Hematopoietic multipotent progenitor cell treated with erythropoietin and hydrocortisone succinate and interleukin-3 and kit ligand, for 8 days (in vitro differentiated cells): ENCODE measurements at places on chromosomes 1 and 21.

DNA sequence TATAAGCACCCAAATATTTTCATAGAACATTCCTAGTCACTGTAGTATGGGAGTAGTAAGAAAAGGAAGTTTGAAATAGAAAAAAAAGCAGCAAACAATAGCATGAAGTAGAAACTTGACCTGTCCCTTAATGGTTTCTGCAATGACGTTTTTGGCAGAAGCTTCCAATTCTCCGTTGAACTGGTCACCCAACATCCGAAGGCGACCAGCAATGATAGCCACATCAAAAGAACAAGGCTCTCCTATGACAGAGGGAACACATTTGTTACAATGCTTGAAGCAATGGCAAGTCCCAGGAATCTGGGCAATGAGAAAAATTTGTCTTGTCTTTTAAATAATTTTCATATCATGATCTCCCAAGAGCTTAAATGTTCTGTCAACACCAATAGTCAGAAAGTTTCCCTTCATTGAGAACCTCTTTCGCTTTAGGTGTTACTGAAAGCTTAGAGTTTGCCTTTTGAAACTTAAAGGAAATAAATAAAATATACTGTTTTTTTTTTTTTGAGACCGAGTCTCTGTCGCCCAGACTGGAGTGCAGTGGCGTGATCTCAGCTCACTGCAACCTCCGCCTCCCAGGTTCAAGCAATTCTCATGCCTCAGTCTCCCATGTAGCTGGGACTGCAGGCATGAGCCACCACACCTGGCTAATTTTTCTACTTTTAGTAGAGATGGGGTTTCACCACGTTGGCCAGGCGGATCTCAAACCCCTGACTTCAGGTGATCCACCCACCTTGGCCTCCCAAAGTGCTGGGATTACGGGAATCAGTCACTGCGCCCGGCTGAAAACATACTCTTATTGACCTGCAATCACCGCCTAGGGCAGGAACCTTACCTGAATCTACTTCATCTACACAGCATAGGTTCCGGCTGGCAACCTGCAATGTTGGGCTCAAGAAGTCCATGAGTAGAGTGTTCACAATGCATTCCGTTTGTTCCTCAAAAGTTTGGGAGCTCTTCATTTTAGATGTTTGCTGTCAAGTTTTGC is 672 bp downstream of the BCL2L15 start:
- DNase-seq: no peak

DNA sequence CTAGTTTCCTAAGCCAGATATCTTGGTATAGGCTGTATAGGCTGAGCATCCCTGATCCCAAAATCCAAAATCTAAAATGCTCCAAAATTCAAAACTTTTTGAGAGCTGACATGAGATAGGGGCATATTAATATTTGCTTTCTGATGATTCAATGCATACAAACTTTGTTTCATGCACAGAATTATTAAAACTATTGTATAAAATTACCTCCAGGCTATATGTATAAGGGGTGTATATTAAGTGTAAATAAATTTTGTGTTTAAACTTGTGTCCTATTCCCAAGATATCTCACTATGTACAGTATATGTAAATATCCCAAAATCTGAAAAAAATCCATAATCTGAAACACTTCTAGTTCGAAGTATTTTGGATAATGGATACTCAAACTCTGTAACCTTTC is 2.6 kb downstream of the WDR64 start:
- DNase-seq: no peak

- DNase-seq: peak; percentile 30
Measured at GRCh38 chr21:44337941-44338895, 972 bp downstream of the CFAP410 start.

DNA sequence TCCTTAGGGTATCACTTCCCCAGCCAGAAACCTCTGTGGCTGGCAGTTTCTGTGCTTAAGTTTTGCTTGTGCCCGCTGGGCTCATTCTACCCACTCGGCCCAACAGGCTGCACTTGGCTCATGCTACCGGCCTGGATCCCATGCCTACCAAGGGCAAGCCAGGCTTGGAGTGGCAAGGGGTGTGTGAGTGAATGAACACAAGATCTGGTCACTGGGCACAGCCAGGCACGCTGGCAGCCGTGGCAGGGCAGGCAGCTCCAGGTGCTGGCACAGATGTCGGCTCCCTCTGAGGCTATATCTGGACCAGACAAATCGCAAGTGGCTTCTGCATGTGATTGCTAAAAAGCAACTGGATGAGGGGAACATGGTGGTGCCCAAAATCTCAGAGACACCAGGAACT is 740.5 kb upstream of the B3GALT2 start:
- DNase-seq: no peak

GRCh38 chr1:30507401-30508174 is 215.8 kb downstream of the MATN1 start:
- DNase-seq: no peak

GRCh38 chr1:1862905-1863547 is 27.9 kb downstream of the GNB1 start:
- no peak for DNase-seq

- no peak for DNase-seq
Measured at GRCh38 chr1:78607944-78608343, 12.3 kb upstream of the IFI44L start.

DNA sequence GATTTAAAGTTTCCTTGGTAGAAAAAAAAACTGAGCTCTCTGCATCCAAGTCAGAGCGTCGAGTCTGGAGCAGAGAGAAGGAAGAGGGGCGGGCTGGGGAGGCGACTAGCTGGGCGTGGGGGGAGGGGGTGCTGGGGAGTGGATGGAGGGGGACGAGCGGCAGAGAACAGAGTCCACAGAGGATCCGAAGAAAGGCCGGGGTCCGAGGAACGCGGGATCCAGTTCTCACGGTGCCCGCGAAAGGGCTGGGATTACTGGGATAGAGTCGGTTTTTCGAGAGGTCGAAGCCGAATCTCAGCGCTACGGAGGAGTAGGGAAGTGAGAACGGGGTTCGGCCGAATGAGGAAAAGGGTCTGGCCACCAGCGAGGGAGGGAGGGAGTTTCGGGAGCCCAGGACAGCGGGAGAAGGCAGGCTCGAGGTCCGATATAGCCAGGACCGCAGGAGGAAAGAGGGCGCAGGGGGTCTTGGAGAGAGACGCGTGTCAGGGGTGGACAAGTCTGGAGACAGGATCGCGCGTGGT is 665 bp downstream of the DAB1 start:
- DNase-seq: no peak

DNA sequence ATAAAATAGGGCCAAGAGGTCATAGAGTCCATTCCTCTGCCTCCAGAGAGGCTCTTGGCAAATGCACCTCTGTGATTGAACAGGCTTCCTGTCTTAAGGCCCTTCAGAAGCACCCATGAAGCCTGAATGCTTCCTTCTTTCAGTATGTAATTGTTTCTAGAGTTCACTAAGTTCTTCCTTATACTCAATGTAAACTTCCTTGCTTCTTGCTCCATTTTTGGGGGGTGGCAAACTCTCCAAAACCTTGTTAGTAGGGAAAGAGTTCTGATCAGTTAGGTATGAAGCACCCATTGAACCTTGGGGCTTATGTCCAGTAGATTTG is 102.3 kb upstream of the LPGAT1 start:
- DNase-seq: no peak

GRCh38 chr1:224387302-224387912 is 30.7 kb downstream of the CNIH4 start:
- no peak for DNase-seq

DNA sequence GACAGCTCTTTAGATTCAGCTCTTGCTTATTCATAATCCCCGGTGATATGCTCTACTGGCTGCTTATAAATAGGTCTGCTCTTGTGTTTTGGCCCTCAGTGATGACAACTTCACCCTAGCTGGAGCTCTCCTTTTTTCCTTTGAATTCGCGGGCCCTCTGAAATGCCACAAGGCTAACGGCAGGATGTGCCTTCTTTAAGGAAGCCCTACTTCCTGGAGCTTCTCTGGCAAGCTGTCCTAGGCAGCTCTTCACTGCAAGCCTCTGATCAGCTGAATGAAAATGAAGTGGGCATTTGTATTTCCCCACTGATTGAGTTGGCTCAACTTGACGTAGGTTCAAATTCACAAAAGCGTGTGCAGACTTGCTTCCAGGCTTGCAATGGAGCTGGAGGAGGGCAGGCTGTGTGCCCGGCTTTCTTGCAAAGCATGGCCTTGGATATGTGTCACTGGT is 22.2 kb downstream of the SGIP1 start:
- DNase-seq: no peak

DNA sequence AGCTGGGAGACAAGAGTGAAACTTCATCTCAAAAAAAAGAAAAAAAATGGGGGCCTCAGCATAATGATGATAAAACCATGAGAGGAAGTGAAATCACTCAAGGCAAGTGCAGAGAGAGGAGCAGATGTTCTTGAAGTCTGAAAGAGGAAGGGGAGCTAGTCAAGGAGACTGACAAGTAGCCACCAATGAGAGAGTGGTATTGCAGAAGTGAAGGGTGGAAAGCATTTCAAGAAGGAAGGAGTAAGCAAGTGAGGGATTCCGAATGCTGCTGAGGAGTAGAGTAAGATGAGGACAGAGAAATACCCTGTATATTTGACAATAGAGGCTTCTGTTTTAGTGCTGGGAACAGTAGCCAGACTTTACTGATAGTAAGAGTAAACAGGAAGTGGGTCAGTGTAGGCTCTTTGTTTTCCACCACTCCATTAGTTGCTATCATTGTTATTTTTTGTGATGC is 2.9 kb downstream of the TATDN3 start:
- DNase-seq: no peak

- DNase-seq: peak; percentile 70
Measured at GRCh38 chr1:157156058-157156541, 17.9 kb upstream of the ETV3 start.

- no peak for DNase-seq
Measured at GRCh38 chr1:93489756-93490155, 41.8 kb downstream of the FNBP1L start.

DNA sequence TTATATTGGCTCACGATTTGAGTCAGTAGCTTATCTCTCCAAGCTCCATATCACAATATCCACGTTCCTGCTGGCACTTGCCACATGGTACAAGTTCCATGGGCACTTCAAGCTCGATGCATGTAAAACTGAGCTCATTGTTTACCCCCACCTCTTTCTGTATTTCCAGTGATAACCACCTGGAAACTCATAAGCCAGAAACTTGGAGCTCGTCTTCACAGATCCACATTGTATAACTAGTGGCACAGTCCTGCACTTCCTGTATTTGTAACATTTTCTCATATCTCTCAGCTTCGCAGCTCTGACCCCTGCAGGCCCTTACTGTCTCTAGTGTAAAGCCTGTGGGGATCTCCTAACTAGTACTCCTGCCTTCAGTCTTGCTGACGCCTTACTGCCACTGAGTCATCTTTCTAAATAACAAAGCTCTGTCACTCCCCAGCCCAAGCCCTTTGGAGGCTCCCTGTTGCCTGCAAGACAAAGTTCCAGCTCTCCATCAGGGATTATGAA is 6.5 kb upstream of the C2CD4D start:
- peak; percentile 31 for DNase-seq

GRCh38 chr1:152580433-152580832 is at the start of gene LCE3D:
TSS of gene LCE3D (minus strand) at chr1:152580516. CDS start at chr1:152579936, 580 bp downstream.
- no peak for DNase-seq

GRCh38 chr1:161044535-161044907 is 1.3 kb downstream of the USF1 start:
- no peak for DNase-seq

- DNase-seq: peak; percentile 85
Measured at GRCh38 chr1:116826818-116827606, 72.8 kb downstream of the CD2 start.

- no peak for DNase-seq
Measured at GRCh38 chr1:118396829-118397495, 211.9 kb upstream of the SPAG17 start.

DNA sequence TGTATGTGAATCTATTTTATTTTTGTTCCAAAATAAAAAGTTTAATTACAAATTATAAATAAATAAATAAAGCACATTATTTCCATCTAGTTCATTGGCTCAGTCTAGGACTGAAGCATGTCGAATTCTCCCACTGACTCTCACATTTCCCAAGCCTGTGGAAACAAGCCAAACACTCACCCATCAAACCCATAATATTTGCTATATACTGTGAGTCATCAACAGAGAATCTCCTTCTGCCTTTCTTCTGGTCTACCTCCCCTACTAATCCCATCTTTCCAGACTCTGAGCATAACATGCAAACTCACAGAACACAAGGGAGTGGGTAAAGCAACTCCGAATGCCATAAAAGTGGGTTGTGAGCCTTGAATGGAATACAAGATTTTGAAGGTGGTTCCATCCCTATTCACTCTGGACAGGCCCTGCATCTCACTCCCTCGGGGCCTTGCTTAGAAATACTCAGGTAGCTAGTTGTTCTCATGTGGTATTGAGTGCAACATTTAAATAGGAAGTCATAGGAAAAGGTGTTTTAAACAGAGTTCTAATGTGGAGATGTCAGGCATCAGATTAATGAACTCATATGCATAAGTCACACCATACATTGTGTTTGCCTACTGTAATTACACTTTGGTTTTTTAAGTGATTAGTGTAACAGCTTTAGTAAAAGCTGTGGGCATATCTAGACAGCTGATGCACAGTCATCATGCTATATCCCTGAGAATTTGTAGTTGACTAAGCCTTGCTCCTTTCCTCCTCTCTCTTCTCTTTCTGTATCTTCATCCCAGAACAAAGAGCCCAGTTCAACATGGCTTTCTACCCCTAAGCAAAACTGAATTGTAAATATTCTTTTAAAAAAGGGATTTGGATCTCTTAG is 47.0 kb downstream of the F5 start:
- no peak for DNase-seq

DNA sequence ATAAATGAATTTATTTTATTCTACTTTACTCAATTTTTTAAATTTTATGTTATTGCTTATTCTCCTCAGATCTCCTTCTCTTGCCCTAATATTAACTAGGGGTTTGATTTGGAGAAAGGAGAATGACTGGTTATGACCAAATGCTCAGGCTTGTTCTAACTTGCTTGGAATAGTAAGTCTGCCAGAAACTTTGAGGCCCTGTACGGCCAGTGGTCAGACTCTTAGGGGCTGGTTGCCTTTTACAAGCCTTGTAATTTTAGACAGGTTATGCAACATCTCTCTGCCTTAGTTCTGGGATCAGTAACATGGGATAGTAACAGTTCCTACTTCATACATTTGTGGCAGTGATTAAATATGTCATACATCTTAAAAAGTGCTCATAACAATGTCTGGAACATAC is 279.5 kb downstream of the DUSP10 start:
- no peak for DNase-seq

- DNase-seq: peak; percentile 74
Measured at GRCh38 chr1:8197493-8198282, 120.2 kb upstream of the SLC45A1 start.

DNA sequence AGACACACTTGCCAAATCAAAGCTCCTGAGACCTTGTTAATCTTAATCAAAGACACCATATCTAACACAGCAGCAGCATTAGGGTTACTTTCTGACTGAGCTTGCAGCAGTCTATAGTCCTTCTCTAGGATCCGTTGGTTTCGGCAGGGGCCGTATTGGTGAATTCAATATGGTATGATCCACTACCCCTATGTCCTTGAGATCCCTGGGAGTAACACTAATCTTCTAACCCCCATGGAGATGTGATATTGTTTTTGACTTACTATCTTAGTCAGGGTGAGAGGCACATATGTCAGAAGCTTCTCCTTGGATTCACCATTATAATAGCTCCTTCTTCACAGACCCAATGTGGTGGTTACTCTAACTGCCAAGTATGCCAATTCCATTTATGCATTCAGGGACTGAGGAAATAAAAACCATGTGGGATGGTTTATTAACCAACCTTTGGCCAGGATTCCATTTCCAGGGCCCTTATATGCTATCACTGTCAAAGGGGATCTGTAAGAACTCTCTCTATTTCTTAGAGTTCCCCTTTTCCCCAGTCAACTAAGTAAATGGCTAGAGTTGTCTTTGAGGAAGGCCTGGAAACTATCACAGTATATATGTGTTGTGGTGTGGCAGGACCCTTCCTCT is 673.6 kb upstream of the USP24 start:
- no peak for DNase-seq

GRCh38 chr21:29096218-29097015 is 23.0 kb upstream of the CCT8 start:
- no peak for DNase-seq
